ENCODE measurements at places on chromosomes 2 and 18.

DNA sequence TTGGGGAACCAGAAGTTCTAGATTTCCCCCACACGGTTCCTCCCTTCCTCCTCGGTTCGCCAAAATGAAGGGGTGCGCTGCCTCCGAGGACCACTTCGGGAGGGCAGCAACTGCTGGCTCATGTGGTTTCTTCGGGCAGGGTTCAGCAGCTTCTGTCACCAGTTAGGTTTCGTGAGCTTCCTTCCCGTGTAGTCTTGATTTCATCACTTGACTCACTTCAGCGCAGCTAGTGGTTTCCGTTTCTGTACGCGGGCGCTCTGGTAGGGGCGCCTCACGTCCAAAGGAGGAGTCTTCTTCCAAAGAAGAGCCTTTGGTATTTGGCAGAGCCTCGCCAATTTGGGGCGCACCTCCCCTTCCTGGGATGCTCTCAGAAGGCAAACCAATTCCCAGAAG lies 485 bp upstream of the GALNT3 start:
- DNase-seq, result peak; percentile 62

GRCh38 chr18:23181547-23181946 lies 46.3 kb downstream of the CABLES1 start:
- no peak for DNase-seq

DNA sequence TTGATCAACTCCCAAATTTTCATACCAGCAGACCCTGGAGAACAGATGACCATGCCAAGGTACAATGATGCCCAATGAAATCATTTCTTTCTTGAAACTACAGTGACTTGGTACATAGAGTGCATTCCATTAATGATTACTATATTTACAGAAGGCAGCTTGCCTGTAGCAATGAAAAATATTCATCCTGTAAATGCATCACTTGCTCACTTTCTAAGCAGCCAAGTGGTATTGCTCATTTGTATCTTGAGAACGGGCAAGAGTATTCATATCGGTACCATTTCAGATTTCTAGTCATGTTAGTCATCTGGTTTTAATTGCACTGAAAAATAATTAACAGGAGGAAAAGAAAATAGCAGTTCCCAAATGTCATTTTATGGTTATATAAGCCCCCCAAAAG lies 59.6 kb downstream of the VIL1 start:
- DNase-seq, result no peak

GRCh38 chr2:173523497-173523896 lies 168.8 kb downstream of the CDCA7 start:
- DNase-seq, result no peak

GRCh38 chr2:182858671-182859070 lies 7.8 kb downstream of the FRZB start:
- DNase-seq, result no peak

- no peak for DNase-seq
Observed at GRCh38 chr2:191611614-191612013, 66.3 kb upstream of the NABP1 start.

DNA sequence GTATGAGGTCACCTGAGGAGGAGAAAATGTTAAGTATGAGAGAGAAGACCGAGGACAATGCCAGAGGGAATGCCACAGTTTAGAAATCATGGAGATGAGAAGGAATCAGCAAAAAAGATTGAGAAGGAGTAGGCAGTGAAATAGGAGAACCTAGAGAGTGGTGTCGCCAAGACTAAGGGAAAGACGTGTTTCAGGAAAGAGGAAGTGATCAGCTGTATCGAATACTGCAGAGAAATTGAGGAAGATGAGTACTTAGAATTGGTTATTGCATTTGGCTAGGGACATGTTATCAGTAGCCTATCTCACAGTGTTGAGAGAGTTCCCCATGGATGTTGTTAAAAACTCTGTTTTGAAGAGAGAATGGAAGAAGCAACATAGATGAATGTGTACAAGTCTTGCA lies 112.3 kb downstream of the GALNT1 start:
- DNase-seq, result no peak

- no peak for DNase-seq
Observed at GRCh38 chr2:164595031-164595430, 26.3 kb downstream of the GRB14 start.

DNA sequence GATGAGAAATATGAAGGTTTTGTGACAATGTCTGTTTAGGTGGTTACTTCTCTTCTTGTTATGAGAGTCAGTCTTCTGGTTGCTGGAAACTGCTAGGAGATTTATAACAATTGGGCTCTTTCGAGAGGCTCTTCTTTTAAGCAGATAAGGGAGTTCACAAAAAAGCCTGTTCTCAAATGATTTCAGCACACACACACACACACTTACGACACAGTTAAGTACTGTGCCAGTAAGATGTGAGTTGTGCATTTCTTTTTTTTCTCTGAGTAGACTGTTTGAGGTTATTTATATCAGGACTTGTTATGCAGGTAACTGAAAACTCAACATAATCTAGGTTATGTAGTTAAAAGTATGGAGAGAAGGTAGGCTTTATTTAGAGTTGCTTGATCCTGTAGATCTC lies 49.8 kb downstream of the MSH2 start:
- DNase-seq, result no peak

DNA sequence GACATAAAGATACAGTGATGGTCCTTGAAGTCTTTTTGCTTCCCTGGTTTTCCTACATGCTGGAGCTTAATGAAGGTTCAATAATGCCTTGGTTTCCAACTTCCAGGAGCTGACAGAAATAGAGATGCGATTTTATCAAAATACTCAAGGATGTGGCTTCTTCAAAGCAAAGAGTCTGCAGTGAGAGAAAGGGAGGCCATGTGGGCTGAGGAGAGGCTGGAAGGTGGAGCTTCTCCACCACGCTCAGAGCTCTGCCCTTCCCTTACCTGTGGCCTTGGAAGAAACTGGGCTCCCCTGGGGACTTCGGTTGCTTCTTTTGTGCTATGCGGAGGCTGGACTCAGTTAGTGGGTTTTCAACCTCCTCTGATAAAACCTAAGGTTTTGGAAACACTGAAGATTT lies 175.0 kb upstream of the APCDD1 start:
- DNase-seq, result no peak

DNA sequence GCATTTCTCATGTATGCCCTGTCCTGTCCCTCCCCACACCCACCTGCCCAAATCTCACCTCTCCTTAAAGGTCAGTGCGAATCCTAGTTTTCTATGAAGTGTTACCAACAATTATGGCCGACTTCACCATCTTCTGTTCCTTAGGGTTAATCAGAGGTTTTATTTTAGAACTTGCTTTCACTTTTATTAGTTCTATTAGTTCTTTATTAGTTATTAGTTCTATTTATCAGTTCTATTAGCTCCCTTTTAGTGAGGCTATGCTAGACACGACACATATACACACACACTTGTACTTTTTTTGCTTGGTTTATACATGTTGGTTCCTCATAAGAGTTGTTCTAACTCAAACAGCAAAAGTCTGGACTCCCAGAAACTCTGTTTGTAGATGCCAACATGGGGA lies 176.8 kb upstream of the MSH6 start:
- no peak for DNase-seq

DNA sequence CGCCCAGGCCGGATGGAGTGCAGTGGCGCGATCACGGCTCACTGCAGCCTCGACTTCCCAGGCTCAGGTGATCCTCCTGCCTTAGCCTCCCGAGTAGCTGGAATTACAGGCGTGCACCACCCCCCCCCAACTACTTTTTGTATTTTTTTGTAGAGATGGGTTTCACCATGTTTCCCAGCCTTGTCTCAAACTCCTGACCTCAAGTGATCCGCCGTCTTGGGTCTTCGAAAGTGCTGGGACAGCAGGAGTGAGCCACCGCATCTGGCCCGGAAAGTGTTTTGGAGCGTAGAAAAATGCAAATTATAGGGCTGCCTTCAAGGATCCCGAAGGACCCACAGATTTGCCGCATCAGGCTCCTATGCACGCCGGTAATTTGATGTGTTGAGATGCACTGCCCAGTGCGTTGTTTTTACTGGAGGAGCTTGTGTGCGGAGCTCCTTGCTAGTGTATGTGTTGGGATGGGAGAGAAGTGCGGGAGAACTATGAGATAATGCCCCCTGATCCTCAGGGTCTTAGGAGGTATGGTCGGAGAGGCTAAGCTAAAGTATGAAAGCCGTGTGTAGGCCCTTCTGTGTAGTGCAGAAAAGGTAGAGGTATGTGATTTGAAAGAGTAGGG lies 1.2 kb upstream of the CLASP1 start:
- peak; percentile 52 for DNase-seq

GRCh38 chr2:75621228-75621627 lies 25.4 kb upstream of the MRPL19 start:
- no peak for DNase-seq

GRCh38 chr2:142033393-142033792 lies 97.4 kb downstream of the LRP1B start:
- DNase-seq, result no peak

GRCh38 chr2:156456616-156457015 lies 20.4 kb downstream of the GPD2 start:
- DNase-seq, result no peak

- DNase-seq, result no peak
Observed at GRCh38 chr2:41062336-41062735, 610.4 kb upstream of the SLC8A1 start.

Data from ecto neural progenitor cell (in vitro differentiated cells).